SJSA1 (cell line): ENCODE measurements at places on chromosomes 11 and 22.

- DNase-seq: no peak
These were observed 10.0 kb upstream of the OR5M1 start for GRCh38 chr11:56624661-56625110.

GRCh38 chr11:65797711-65798110 is 10.8 kb downstream of the OVOL1 start:
- DNase-seq: no peak

DNA sequence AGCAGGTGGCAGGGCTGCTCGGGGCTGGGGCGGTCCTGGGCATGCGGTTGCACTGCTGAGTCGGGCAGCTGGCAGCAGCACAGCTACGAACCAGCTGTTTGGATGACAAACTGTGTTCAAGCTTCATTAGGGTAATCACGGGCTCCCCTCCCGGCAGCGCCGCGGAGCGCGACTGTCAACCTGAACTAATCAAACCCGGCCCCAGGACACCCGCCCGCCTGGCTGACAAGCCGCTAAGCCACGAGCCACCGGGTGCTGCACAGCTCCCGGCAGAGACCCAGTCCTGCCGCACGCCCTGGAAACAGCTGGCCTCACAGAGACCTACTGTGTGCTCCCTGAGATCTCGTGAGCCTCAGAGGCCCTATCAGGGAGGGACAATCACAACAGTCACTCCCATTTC is 60.6 kb upstream of the TCF20 start:
- no peak for DNase-seq

DNA sequence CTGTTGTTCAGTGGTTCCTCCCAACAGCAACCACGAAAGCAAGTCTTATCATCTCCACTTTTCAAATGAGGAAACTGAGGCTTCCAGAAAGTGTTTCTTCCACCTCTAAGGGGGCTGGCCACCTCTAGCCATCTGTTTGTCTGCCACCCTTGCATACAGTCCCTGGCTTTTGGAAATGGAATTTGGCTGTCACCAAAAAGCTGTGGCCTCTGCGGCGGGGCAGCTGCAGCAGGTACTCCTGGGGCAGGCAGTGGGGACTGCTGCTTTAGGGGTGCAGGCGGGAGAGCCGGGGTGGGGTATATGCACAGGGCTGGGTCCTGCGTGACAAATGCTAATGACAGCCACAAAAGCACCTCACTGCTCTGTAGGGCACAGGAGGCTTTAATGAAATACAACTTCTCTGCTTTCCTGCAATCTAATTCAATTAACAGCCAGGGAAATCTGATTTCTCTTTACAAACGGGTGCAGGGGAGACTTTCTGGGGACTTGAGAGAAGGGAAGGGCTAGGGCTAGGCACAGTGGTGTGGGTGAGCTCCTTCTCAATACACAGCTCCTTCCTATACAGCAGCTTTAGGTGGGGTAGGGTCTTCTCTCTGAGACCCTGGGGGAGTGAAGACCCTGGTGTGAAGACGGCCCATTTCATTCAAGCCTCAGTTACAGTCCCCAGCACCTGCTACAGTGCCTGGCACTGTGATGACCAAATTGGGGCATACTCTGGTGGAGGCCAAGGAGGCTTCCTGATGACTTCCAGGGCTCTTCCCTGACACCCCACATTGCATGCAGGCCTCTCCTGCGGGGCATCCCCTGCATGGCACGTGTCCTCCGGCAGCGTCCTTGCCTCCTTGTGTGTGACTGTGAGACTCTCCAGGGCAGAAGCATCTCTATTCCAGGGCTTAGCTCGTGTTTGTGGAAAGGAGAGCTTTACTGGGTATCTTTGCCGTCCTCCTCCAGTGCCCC is 161.6 kb downstream of the CEP164 start:
- no peak for DNase-seq

- peak; percentile 34 for DNase-seq
These were observed 32.2 kb downstream of the TRMU start for GRCh38 chr22:46367707-46368191.

GRCh38 chr22:45537734-45538181 is 35.1 kb downstream of the FBLN1 start:
- DNase-seq: peak; percentile 81

DNA sequence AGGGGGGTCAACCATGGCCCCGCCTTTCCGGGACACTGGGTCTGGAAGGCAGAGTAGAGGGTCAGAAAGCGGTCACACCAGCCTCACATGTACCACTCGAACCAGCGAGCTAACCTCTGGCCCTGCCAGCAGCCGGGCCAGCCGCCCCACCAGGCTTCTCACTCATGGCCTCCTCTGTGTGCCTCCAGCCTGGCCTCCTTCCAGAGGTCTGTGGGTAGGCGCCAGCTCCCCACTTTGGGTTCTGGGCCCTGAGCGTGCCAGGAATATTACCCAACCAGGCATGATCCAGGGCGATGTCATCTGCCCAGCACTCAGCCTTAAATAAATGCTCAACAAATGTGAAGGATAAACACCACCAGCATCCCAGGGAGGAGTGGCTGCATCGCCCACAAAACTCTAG is 5.8 kb downstream of the SCUBE1 start:
- DNase-seq: no peak

- no peak for DNase-seq
These were observed 609 bp upstream of the ATF4 start for GRCh38 chr22:39519681-39520225.

DNA sequence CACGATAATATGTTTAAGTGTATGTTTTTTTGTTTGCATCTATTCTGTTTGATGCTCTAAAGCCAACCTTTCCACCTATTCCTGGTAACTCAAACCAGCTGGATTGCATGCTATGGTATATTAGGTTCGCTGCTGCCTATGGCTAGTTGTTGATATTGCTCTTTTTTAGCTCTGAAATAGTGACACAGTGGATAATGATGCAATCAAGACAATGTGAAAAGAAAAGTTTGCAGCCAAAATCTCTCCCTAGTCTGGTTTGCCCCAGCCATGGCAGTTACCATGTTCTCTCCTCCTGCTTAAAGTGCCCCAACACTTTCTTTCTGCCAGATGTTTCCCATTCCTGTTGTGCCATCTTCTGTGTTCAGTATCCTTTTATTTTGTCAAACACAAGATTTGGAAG is 269.7 kb downstream of the DYNC2H1 start:
- no peak for DNase-seq

GRCh38 chr11:41985799-41986198 is 526.3 kb upstream of the LRRC4C start:
- DNase-seq: no peak

DNA sequence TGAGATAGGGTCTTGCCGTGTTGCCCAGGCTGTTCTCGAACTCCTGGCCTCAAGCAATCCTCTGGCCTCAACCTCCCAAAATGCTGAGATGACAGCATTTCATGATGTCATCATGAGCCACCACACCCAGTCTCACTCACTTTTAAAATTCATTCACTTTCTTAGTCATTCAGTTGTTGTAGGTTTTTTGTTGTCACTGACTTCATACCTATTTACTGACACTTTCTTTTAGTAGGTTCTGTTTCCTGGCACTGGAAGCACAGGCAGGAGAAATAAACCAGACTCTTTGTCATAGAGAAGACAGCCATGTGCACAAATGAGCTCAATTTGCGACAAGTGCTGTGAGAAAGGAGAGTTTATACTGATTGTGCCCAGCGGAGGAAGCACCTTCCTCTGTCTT is 10.5 kb downstream of the ART5 start:
- no peak for DNase-seq

- DNase-seq: no peak
These were observed 22.8 kb downstream of the STIM1 start for GRCh38 chr11:3878258-3878584.

DNA sequence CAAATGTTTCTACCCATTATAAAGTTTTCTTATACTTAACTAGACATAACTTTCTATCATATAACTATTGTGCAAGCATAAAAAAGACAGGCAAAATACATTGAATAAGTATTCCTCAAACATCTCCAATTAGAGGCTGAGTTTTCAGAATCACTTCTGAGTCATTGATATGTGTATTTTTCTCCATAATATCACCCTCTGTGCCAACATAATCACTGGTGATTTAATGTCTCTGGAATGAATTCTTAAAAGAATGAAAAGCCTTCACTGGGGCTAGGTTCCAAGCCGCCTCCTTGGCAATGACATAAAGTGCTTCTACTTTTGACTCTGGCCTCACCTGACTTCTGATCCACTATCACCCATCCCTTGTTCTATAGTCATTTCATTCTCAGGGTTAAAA is 197.0 kb upstream of the E2F8 start:
- DNase-seq: no peak

DNA sequence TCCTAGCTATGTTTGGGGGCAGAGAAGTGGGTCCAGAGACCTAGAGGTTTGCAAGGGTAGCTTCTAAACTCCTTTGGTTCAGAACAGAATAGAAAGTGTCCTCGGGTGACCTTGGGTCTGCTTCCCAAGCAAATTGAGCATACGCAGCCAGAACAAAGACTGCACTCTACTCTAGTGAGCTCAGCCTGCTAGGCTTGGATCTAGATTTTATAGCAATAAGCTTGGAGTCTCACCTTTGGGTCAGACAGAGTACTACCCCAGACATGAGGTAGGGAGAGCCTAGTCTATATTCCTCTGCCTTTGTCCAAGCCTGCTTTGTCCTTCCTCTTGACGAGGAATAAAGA is 52.6 kb upstream of the ELF5 start:
- DNase-seq: no peak

GRCh38 chr11:13302420-13302958 is 24.9 kb downstream of the BMAL1 start:
- no peak for DNase-seq

DNA sequence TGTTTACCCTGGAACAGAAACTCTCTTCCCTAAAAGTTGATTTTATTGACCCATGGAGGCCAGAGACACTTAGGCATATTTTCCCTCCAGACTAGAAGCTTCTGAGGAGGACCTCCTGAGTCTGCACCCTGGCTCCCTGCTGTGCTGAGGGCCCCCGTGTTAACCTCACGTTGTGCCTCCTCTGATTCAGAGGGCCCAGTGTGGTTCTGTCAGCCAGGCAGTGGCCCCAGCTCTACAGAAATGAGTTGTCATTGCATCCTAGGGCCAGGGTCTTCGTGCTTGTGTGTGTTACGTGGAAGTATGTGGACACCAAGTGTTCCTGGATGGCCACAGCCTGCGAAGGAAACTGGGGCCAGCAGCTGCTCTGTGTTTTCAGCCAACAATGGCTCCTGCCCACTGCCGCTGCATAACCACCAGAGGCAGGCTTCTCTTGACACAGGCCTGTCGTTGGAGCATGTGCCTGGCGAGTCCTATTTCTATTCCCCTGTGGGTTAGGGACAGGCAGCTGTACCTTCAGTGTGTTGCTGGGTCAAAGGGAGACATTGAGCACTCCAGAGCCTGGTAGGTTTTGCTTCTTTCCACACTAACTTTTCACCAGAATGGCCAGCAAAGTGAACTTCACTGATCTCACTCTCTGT is 44.5 kb downstream of the MED15 start:
- DNase-seq: no peak
